ENCODE measurements at places on chromosomes 5 and 9.

GRCh38 chr5:126594748-126595485 lies at the start of gene ALDH7A1:
Gene ALDH7A1 (minus strand): TSS chr5:126595219. CDS start chr5:126595198, 21 bp downstream.
- no peak for DNase-seq

GRCh38 chr5:167014401-167015056 lies 1276.9 kb upstream of the WWC1 start:
- no peak for DNase-seq

DNA sequence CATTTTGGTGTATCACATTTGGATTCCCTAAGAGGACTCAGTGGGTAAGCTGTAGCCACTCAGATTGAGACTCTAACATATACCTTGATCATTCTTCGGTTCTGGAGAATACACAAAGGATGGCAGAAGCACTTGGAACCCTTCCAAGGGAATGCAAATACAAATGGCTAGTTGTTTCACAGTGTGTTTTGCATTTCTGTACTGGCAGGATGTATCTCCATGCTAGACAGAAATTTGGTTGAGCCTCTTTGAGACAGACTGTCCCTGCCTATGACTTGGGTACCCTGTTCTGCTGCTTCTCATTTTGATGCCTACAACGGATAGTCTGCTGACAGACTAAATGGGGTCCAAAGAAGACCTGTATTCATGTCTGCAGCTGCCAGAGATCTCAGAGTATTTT lies 273.5 kb downstream of the TMEM38B start:
- DNase-seq = no peak

- no peak for DNase-seq
Measured at GRCh38 chr9:17425384-17425783, 153.5 kb upstream of the SH3GL2 start.

GRCh38 chr5:169577951-169578350 lies 5.6 kb upstream of the SPDL1 start:
- peak; percentile 14 for DNase-seq

GRCh38 chr9:133161547-133161950 lies 2.2 kb downstream of the GBGT1 start:
- no peak for DNase-seq

GRCh38 chr5:126235628-126236027 lies 187.6 kb upstream of the GRAMD2B start:
- DNase-seq = no peak

DNA sequence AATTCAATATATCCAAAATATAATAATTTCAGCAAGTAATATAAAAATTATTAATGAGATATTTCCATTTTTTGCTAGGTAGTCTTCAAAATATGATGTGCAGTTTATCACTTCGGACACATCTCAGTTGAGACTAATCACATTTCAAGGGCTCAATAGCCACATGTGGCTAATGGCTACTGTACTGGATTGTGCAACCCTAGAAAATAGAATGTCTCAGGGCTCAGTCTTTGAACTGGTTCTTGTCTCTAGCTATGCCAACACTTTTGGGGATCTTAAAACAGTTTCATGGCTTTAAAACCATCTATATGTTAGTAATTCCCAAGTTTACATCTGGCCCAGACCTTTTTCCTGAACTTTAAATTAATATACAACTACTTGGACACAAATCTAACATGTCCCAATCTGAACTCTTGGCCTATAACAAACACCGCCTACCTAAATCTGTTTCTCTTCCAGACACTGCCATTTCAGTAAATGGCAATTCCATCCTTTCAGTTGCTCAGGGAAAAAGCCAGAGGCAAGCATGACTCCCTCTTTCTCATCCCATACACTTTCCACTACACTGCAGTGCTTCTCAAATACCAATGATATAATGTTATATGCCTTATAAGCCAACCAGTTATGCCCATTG lies 18.8 kb downstream of the PTAR1 start:
- DNase-seq = no peak

GRCh38 chr9:104286799-104287198 lies 192.7 kb downstream of the SMC2 start:
- DNase-seq = no peak

DNA sequence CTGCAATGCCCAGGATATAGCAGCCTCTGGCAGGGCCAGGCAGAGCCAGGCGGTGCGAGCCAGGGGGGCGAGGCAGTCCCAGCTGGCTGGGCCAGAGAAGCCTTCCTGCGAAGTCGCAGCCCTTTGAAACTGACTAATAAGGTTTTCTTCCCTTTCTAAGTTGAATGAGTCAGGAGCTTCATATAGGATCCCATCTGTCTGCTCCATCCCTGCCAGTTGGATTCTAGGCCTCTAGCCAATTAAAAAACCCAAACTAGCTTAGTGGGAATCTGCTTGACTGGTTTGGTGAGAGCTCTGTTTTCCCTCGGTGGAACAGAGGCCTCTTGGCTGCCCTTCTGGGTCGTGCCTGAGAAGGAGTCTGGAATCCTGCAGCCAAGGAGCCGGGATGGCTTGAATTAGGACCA lies 70.1 kb upstream of the RAPGEF1 start:
- DNase-seq = no peak

- DNase-seq = no peak
Measured at GRCh38 chr9:34334916-34335315, 5.5 kb downstream of the NUDT2 start.

DNA sequence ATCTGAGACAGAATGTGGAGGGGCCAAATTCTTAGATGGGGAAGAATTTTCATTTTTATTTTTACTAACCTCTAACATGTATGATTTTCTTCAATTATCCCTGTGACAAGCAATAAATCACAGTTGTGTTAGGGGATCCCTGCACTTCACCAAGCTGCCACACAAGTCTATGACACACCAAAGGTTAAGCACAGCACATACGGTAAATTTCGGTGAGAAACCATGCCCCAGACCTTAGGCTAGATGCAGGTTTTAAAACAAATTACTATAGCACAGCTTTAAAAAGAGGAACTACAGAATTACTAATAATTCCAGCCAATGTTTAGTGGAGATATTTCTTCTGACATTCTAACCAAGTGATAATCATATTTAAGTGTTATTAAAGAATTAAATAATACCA lies 175.7 kb upstream of the RORB start:
- DNase-seq = no peak

DNA sequence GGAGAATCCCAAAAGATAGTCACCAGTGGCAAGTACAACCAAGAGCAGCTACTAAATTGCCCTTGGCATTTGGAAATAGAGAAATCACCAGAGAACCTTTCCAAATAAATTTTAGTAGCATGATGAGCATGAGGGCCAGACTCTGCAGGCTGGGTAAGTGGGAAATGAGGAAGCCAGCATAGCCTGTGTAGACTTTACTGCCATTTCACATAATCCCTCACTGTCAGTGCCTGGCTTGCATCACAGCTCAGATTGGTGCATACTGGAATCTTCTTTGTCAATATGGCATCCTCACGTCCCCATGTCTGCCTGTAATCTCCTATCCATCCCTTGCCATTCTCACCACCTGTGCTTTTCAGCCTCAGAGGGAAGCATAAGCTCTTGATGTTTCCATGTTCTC lies 14.5 kb downstream of the GRAMD2B start:
- no peak for DNase-seq

- DNase-seq = no peak
Measured at GRCh38 chr5:122262103-122262502, 49.9 kb upstream of the SNCAIP start.

- no peak for DNase-seq
Measured at GRCh38 chr9:99042620-99043019, 62.3 kb upstream of the TGFBR1 start.

DNA sequence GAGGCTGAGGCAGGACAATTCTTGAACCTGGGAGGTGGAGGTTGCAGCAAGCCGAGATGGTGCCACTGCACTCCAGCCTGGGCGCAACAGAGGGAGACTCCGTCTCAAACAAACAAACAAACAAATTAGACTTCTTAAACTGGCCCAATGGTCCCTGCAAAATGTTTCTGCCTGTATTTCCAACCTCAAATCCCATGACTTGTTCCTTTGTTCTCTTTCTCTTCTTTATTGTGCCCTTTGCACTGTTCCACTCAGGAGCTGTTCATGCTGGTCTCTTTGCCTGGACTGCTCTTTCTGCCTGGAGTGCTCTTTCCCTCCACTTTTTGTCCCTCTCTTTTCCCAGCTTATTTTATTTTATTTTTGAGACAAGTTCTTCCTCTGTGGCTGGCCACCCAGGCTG lies 4.1 kb downstream of the RABEPK start:
- no peak for DNase-seq

- DNase-seq = no peak
Measured at GRCh38 chr9:93114169-93114983, 18.4 kb downstream of the CARD19 start.

DNA sequence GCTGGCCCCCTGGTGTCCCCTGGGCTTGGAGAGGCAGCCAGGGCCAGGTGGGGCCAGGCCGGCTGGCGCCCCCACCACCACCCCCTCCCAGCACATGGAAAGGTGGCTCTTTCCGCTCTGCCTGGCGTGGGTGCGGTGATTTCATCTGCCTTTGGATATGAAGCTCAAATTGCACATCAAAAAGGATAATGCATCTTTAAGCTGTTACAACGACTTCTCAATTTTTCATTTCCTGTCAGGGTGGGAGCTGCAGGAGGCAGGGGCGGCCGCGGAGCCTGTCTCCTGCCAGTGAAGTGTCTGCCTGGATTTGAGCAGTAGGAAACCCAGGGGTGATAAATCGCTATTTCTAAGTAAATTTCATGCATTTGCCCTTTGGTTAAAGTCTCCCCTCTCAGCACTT lies 169.2 kb upstream of the MVB12B start:
- no peak for DNase-seq

- no peak for DNase-seq
Measured at GRCh38 chr5:490116-491106, 33.8 kb downstream of the SLC9A3 start.

- DNase-seq = no peak
Measured at GRCh38 chr5:73539730-73540129, 25.7 kb downstream of the ANKRA2 start.

DNA sequence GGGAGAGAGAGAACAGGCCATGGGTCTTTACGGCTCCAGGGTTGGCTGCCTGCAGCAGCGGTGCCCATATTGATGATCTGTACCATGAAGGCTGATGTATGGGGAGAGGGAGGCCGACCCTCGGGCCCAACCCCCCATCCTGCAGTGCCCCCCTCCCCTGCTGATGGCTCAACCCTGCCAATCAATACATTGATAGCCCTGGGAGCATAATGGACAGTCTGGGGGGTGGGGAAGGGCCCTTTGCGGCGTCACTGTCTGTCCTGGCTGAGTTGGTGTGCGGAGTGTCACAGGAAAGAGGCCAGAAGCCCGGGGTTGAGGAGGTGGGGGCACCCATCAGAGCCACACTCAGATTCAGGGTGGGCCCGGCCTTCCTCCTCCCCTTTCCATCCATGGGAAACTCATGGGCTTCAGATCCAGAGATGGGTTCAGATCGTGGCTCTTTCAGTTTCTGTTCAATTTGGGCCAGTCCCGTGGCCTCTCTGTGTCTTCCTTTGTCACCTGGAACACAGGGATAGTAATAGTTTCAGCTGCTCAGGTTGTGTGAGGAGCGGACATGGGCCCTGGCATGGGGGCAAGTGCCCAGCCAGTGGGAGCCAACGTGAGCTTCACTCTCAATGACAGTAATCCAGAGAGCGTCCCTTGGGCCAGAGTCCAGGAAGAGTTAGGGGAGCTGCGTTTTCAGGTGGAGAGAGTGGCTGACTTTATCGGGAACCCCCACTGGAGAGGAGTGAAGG lies 9.5 kb downstream of the FGF18 start:
- no peak for DNase-seq

DNA sequence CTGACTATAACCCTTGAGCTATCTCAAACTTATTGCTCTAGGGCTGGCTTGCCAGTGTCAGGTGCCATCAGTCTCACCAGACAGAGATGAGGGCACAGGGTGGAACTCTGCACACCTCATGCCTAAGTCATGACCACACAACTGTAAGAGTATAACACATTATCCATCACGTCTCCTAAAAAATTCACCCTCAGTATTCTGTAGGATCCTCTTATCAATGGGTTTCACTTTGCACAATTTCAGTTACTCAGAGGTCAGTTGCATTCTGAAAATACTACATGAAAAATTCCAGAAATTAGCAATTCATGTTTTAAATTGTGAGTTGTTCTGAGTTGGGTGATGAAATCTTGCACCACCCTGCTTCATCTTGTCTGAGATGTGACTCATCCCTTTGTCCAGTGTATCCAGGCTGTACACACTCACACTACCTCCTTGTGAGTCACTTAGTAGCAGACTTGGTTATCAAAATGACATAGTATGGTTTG lies 690.9 kb upstream of the CDH18 start:
- no peak for DNase-seq

All from KBM-7 (cell line).